ENCODE measurements at places on chromosomes 2 and 18.
A peak's percentile ranks its signal among the peaks of the same experiment; 100 is the strongest.

GRCh38 chr2:168715849-168716248, 86.6 kb upstream of the NOSTRIN start:
- no peak for DNase-seq

- no peak for DNase-seq
These were observed 402.8 kb downstream of the TXNL1 start for GRCh38 chr18:56235481-56236013.

DNA sequence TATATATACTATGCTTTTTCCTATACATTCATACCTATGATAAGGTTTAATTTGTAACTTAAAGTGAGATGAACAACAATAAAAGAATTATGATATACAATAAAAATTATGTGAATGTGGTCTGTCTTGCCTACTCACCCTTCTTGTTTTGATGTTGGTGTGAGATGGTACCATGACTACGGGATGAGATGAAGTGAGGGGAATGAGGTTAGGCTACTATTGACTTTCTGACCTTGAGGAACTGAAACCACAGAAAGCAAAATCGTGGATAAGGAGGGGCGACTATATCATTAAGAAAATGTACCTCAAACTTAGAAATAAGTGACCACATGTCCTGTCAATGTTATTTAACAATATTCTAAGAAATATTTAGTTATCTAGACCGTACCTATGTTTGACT, 103.9 kb upstream of the PPP1CB start:
- DNase-seq = no peak

- no peak for DNase-seq
These were observed 29.1 kb downstream of the CPO start for GRCh38 chr2:206968134-206969086.

DNA sequence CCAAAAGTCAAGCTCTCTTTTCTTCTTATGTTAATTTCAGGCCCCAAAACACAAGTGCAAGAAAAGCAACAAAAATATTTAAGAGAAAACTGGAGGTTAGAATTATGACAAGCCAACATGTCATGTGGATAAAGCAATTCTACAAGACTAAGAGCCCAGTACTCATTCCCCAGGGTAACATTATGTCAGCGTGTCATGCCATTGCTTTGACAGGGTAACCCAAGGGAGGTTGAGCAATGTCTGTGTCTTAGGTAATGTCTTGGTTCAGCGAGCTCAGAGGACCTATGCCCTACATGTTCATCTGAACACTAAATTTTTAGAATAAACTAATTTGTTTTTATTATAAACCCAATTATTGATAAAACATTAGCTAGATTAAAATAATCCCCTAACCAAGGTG, 173.2 kb upstream of the ZNF804A start:
- no peak for DNase-seq

DNA sequence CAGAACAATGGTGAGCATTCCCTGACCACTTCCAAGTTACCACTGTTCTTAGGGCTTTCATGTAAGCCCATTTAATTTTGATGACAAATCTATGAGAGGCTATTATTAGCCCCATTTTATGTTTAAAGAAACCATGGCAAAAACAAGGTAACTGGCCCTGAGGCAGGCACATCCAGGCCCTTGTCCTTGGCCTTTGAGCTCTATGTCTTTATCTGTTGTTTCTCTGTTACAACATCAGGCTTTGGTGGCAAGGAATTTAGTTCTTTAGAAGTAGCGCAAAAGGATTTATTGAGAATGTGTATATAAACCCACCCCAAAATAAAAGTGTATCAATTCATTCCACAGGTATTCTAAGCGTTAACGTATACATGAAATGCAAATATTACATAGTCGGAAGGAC, 257.1 kb downstream of the HNMT start:
- no peak for DNase-seq

DNA sequence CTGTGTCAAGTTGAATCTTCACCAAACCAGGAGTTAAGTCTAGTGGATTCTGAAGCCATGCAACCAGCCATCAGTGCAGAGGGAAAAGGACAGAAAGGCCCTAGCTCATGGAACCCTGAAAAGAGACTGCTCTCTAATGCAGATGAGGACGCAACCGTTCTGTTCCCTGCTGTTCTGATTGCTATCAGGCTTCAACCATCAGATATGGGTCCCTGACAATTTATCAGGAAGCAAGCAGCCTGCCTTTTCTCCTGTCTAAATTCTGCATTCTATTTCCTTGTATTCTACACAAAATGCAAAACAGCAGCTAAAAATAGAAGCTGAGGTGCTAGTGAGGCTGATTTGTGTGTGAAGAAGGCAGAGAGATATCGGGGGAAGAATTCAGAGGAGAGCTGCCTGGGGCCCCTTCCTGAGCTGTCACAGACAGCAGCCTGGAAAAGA, 68.4 kb upstream of the RTN4 start:
- no peak for DNase-seq

GRCh38 chr2:240615396-240615795, 9.9 kb upstream of the GPR35 start:
- no peak for DNase-seq

- no peak for DNase-seq
These were observed 6.2 kb downstream of the NAB1 start for GRCh38 chr2:190655113-190655512.

- no peak for DNase-seq
These were observed 1465.5 kb downstream of the SUCLG1 start for GRCh38 chr2:82993609-82994008.

- DNase-seq = no peak
These were observed 4.9 kb downstream of the NEMP2 start for GRCh38 chr2:190529486-190530247.

GRCh38 chr2:35606394-35606793, 749.2 kb upstream of the CRIM1 start:
- DNase-seq = no peak

DNA sequence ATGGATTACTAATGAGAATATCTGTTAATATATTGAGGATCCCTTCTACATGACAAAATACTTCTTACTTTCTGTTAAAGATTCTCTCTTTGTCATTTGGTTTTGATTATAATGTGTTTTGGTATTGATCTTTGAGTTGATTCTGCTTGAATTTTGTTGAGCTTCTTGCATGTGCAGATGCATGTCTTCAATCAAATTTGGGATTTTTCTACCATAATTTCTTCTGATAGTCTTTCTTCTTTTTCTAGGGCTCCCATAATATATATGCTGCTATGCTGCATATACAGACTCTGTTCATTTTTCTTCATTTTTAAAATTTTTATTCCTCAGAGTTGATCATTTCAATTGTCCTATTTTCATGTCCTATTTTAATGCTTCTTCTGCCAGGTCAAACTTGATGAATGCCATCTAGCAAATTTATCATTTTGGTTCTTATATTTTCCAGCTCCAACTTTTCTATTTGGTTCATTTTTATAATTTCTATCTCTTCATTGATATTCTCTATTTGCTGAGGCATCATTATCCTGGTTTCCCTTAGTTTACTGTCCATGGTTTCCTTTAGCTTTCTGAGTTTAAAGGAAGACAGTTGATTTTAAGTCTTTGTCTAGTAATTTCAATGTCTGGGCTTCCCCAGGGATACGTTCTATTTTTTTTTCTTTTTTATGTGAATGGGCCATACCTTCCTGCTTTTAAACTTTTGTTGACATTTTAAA, 244.7 kb downstream of the WDPCP start:
- DNase-seq = no peak

DNA sequence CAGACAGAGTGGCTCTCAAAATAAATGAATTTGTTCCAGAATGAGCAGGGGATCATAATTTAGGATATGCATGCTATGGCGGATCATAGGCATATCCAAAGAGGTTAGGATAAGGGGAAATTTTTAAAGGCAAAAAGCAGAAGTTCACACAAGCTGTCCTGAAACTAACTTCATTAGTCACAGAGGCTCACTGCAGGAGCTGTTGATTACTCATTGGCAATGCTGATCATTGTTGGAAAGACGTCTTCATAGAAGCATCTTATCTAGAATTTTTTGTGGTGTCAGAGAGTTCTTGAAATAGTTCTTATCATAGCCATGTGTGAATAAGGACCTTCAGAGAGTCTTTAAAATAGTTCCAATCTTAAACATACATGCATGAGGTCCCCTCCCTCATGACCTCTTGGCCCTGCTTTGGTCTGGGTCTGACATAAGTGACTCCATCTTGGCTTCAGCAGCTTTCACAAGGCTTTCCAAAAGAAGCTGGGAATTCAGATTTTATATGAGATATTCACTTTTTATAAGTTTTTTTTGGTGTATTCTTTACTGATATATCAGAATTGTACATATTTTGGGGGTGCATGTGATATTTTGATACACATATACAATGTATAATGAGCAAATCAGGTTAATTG, 7.5 kb upstream of the CCDC195 start:
- no peak for DNase-seq

- no peak for DNase-seq
These were observed 73.0 kb downstream of the COMMD1 start for GRCh38 chr2:61978522-61978921.

DNA sequence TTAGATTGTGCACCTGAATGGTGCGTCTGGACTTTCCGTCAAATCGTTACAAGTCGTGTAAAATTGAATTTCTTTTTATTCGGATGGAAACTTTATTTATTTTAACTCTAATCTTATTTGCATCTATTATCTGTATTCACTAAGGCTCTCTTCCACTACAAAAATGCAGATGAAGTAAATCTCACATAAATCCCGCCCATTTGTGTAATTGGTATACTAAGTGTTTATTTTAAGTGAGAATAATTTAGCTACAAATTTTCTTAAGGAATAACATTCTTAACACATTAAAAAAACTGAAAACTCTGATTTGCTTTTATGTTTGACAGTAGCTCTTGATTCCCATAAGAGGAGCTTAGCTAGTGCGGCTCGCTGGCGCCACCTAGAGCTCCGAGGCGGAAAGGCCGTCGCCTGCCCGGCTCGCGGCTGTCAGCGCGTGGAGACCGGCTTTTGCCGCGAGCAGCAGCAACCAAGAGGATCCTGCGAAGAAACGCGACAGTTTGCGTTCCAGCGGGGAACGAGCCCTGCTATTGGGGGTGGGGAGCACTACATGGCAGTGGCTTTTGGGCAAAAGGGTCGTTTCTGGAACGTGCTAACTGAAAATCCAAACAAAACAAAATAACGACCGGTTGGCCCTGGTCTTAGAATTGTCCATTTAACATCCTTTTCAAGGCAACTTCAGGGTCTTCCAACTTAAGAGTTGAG, 6.7 kb downstream of the SP9 start:
- peak; percentile 85 for DNase-seq

- DNase-seq = no peak
These were observed 30.6 kb upstream of the FAM237A start for GRCh38 chr2:206611736-206612135.

DNA sequence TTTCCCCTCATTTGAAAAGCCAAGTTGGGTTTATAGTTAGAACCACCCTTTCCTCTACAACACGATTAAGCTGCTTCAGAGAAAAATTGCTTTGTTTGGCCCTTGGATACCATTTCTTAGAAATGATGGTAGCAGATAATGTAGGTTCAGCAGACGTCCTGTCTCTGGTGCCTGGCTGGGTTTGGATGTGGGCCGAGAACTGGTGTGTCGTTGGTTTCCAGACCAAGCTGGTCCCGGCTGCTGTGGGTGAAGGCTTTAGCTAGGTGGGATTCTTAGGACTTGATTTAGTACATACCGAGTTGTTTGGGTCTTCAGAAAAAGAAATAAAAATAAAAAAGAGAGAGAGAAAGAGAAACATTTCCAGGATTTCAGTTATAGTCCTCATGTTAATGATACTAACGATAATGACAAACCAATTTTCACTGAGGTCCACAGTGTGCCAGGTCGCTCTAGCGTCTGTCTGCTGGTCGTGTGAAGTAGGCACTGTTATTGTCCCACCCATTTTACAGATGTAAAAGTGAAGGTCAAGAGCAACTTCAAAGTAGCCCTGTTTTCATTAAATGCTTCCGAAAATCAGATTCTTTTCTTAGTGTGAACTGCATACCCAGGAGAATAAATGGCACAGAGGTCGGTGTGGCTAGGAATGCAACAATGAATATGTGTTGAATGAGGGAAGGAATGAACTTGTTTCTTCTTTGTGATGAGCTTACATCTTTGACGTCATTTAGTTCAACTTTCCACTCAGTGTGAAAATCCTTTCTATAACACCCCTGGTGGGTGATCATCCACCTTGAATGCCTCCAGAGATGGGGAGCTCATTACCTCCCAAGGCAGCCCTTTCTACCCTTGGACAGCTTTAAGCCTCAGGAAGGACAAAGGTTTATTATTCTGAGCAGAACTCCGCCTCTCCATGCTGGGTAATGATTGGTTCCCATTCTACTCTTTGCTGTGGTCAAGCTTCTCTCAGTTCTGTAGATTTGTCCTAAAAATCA, 115.9 kb downstream of the INHBB start:
- DNase-seq = no peak

GRCh38 chr2:71100195-71100964, 29.6 kb downstream of the MCEE start:
- peak; percentile 21 for DNase-seq

- no peak for DNase-seq
These were observed 1.2 kb downstream of the MRPL19 start for GRCh38 chr2:75647771-75648170.

DNA sequence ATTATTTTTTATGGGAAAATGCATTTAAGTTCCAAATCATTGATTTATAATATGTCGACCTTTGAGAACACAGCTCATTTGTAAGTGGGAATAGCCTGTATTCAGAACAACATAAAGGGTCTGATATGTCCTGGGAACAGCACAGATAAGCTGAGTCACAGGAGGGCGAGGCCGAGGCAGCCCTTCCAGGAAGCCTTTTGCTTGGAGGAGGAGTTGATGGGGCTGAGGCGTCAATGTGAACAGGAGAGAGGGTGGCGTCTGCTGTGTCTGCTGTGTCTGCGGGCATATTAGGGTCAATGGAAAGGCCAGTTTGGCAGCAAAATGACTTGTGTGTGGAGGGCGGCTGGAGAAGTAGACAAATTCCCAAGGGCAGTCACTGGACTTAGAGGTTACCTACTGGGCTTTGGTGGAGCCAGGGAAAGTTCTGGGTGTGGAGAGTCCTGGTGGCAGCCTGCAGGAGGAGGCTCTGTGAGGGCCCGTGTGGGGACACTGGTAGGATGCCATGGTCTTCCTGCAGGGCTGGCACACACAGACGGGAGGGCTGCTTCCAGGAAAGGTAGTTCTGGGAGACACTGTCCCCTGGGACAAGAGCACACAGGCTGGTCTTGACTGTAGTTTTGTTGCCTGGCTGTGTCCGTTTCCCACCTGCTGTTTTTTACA, 128.1 kb downstream of the GLI2 start:
- no peak for DNase-seq

DNA sequence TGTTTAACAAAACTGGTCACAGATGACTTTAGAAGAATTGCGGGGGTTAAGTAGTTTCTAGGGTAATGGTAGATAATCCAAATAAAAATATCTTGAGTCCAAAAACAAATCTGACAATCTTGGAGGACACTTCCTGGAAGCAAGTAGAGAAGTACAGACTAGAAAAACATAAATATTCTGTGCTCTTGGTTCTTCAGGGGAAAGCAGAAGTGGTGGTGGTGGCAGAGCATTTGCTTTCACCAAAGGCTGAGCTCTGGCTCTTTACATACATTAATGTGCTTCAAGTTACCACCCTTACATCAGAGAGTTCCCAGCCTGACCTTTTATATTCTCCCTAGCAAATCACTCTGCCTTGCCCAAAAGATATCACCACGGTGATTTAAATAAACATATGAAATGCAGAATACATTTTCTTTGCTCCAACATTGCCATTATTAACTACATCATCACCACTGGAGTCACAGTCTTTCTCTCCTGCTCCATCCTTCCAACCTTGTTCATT, 15.3 kb downstream of the PDE11A start:
- DNase-seq = no peak

- no peak for DNase-seq
These were observed 38.1 kb downstream of the TRAK2 start for GRCh38 chr2:201413143-201413542.

- no peak for DNase-seq
These were observed 12.5 kb upstream of the HOXD1 start for GRCh38 chr2:176175709-176176607.

- DNase-seq = no peak
These were observed 69.3 kb downstream of the NOL10 start for GRCh38 chr2:10620481-10620880.

All from activated CD4-positive, alpha-beta T cell treated with anti-CD3 and anti-CD28 coated beads, Interleukin-2, amount 50 U/mL, for 4 hours (primary cell).